ENCODE measurements at places on chromosomes 16 and 17.

DNA sequence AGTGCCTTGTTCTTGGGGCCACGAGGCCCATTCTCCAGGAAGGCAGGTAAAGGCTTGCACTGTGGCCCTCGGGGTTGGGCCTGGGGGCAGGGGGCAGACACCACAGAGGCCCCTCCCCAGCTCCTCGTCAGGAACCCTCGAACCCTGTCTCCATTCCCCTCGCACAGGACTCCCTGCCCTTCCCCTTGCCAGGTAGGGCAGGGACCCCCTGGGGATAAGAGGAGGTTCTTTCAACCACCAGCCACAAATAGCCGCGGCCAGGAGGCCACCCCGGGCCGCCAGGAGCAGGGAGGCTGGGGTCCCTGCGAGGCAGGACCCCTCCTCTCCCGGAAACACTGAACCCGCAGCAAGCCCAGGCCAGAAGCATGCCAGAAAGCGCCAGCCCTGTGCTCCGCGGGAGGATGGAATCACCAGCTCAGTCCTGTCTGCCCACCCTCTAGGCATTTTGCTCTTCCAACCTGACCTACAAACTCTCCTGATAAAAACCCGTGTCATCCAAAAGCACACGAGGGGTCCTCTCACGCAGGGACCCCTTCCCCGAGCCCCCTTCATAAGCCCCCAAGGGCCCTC lies 45.6 kb downstream of the SLC47A1 start:
- peak overlapping the region; percentile 50 for H3K4me3 ChIP-seq
- DNase-seq, result no peak
- peaks cover 32% of the 10 kb centered on the region for H3K27me3 ChIP-seq
- peak overlapping the region; percentile 2 for H3K27ac ChIP-seq
- H3K36me3 ChIP-seq, result no peaks in the 10 kb centered on the region
- no peaks in the 10 kb centered on the region for H3K4me1 ChIP-seq

GRCh38 chr16:63442246-63442645 lies 1406.0 kb upstream of the CDH8 start:
- no peak overlapping the region for H3K27ac ChIP-seq
- no peaks in the 10 kb centered on the region for H3K4me1 ChIP-seq
- H3K36me3 ChIP-seq, result no peaks in the 10 kb centered on the region
- H3K27me3 ChIP-seq, result no peaks in the 10 kb centered on the region
- no peak for DNase-seq

DNA sequence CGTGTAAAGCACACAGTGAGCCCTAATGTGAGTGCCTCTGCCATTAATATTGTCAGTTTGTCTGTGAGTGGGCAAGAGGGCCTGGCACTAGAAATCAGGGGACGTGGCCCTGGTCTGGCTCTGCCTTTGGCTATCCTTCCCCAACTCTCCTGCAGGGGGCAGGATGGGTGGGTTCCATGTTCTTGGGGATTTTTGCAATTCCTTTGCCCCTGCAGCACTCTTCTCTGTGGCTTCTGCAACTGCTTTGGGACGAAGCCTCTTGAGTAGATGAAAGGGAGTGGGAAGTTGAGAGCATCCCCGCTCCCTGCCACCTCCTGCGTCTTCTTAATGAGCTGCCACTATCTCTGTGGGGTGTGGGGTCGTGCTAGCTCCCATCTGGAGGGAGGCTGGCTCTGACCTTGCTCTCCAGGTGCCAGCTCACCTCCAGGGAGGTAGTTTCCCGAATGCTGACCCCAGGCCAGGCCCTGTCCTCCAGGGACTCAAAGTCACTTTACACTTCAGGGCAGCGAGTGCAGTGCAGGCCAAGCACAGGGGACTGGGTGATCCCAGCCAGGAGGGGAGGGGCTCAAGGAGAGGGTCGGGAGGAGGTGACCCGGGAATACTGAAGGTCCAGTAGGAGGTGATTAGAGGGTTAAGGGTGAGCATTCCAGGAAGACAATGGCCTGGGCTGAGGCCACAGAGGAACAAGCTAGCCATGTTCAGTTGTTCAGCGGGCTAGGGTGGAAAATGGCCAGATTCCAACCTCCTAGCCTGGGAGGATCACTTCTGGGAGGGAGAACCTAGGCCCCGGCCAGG lies 121.0 kb upstream of the NLRP1 start:
- H3K27me3 ChIP-seq, result peaks cover 11% of the 10 kb centered on the region
- DNase-seq, result no peak
- H3K4me3 ChIP-seq, result no peak overlapping the region
- no peak overlapping the region for H3K27ac ChIP-seq
- no peaks in the 10 kb centered on the region for H3K4me1 ChIP-seq
- no peaks in the 10 kb centered on the region for H3K36me3 ChIP-seq

- no peak overlapping the region for H3K4me3 ChIP-seq
- H3K27me3 ChIP-seq, result no peaks in the 10 kb centered on the region
- DNase-seq, result peak; percentile 75
- H3K36me3 ChIP-seq, result no peaks in the 10 kb centered on the region
Measured at GRCh38 chr16:85316321-85316919, 204.1 kb upstream of the CIBAR2 start.

DNA sequence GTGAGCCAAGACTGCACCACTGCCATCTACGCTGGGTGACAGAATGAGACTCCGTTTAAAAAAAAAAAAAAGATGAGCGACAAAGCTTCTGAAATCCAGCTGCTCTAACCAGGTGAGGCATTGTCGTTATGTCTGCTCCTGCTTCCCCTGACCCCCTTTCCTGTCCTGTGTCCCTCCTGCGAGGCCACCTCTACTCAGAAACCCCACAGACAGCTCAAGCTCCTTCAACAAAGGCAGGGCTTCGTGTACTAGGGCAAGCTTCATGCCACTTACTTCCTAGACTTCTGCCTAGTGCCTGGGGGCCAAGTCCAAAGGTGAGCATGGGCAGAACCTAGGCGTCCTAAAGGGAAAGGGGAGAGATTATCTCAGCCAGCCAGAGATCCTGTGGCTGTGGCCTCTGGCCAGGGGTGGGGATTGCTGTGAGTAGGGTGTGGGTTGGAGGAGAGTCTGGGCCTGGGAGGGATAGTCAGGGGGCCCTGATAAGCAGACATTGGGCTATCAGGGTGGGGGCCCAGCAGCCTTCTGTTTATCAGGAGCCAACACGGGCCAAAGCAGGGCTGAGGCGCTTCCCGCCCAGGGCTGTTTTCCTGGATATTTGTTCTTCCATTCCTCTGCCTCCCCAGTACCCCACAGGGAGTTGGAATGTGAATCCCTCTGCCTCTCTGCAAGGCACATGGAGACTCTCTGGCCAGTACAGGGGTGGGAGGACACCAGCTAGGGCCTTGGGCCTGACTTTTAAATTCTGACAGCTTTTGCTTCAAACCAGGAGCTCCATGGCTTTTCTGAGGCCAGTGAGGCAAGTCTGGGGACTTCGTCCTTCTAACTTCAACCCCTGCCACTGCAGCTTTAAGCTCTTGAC lies 10.4 kb downstream of the ERAL1 start:
- no peaks in the 10 kb centered on the region for H3K27me3 ChIP-seq
- H3K36me3 ChIP-seq, result peaks cover 7% of the 10 kb centered on the region
- no peak overlapping the region for H3K4me3 ChIP-seq
